ENCODE measurements at places on chromosomes 2 and 18.
A peak's percentile ranks its signal among the peaks of the same experiment; 100 is the strongest.

DNA sequence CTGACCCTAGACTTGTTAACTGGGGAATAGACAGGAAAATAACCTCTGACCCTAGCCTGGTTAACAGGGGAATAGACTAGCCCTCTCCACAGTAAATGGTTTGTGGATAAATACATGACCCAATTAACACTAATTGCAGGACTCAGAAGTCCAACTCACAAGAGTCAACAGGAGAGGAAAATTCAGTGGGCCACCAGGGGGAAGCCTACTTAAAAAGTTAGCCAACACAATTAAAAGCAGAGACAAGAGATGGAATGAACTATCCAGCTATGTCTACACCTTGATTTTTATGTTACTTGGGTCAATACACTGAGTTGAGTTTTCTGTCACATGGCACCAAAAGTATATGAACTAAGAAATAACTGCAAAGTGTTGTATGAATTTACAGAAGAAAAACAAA is 158.8 kb upstream of the SLC39A10 start:
- peak; percentile 79 for DNase-seq

GRCh38 chr2:15759385-15759784 is 167.7 kb downstream of the DDX1 start:
- DNase-seq: no peak

- no peak for DNase-seq
Observed at GRCh38 chr2:14722904-14723570, 90.5 kb downstream of the LRATD1 start.

GRCh38 chr2:75716406-75716805 is 5.7 kb upstream of the GCFC2 start:
- no peak for DNase-seq

DNA sequence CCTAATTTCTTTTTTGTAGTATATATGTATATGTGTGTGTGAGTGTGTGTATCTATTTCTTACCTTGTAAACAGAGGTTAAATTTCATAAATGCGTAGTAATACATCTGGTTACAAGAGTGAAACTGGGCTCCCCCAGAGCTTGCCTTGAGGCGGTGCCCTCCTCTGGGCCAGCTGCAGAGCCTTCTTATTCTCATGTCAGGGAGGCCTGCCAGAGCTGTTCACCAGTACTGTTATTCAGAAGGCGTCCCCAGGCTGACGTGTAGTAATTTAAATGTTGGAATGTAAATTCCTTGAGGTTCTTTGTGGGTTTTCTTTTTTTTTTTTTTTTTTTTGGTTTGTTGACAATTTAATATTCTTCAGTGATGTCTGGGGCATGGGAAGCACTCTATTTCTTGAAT is 11.2 kb downstream of the COPS8 start:
- no peak for DNase-seq

DNA sequence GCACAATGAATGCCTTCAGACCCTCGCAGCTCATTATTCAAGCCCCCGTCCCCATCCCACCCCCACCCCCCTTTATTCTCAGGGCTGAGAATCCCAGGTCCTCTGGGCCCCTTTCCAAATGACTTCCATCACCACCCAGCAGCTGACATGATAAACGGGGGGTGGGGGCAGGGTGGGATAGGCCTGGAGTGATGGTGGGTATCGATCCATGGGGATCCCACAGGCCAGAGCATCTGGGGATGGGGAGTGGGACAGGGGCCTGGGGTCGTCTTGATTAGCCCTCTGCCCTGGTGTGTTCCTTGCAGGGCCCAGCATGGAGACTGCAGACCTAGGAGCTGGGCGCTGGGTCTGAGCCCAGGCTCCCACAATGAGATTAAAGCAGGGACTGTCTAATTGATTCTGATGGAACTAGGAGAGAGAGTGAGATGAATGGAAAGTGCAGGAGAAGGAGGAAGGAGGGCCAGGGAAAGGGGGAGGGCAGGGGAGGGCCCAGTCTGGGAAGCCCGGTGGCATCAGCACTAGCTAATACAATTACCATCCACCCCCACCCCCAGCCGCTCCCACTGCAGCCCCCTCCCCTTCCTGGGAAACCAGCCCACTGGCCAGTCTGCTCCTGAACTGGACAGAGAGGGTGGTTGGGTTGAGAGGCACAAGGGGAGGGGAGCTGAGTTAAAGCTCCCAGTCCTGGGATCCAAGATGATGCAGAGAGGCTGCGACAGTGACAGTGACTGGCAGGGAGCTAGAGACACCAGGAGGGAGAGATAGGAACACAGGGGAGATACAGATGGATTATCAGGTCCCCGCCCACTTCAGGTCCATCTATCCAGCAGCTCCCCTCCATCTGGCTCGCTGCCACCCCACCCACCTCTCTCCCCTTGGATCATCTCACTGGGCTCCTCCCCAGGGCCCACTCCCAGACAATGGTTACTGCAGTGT is 13.1 kb upstream of the TNS1 start:
- DNase-seq: no peak

GRCh38 chr18:49694402-49694801 is 118.9 kb downstream of the ACAA2 start:
- no peak for DNase-seq

DNA sequence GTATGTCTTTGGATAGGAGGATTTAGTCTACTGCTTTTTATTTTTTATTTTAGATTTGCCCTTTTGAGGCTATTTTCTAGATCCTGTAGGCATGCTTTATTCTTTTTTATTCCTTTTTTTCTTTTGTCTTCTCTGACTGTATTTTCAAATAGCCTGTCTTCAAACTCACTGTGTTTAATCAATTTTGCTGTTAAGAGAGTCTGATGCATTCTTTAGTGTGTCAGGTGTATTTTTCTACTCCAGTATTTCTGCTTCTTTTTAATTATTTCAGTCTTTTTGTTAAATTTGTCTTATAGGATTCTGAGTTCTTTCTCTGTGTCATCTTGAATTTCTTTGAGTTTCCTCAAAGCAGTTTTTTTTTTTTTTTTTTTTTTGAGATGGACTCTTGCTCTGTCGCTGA is 113.5 kb downstream of the NAT8 start:
- no peak for DNase-seq

- no peak for DNase-seq
Observed at GRCh38 chr2:181984060-181984459, 1.6 kb upstream of the PPP1R1C start.

- peak; percentile 51 for DNase-seq
Observed at GRCh38 chr2:85704800-85705679, 10.9 kb downstream of the GNLY start.

GRCh38 chr2:208608122-208608835 is 201.7 kb downstream of the PTH2R start:
- DNase-seq: no peak

DNA sequence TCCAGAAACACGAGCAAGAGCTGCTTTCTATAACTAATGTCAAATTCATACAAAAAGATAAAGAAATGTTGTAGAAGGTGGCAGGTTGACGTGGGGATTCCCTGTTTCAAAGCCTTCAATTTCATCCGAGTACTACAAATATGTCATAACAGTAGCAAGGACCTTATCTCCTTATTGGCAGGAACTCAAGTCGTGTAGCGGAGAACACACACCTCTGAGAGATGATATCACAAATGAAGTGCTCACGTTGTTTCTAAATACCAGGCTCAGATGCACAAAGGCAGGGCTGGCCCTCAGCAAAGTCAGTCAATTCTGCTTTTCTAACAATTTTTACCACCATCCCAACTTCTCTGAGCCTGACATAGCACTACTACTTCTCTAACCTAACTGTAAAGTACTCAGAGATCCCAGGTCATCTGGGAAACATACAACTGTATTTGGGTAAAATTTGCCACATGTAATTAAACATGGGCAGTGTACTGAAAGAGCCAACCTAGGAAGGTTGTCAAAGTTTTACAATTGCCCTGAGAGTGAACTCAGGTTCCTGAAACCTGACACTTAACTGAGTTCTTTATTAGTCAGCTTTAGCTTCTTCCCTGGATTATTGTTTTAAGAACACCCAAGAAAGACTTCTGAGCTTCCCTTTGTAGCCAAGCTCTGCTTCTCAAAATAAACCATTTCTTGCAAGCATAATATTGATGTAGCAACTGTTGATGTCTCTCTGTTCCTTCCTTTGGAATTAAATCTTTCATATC is 813.7 kb upstream of the ACVR2A start:
- no peak for DNase-seq

- DNase-seq: no peak
Observed at GRCh38 chr18:56517196-56517595, 121.2 kb downstream of the TXNL1 start.

GRCh38 chr18:51030537-51031258 is 685 bp downstream of the SMAD4 start:
- DNase-seq: peak; percentile 48
